ENCODE measurements at places on chromosomes 4 and X. TPM values are rescaled to one million over a fixed set of nuclear protein-coding genes. Genes with fewer than 3 reads are reported as not detected.
A peak's percentile ranks its signal among the peaks of the same experiment; 100 is the strongest.

GRCh38 chr4:186204686-186205085 lies 13.3 kb downstream of the CYP4V2 start:
- DNase-seq: peak; percentile 51

DNA sequence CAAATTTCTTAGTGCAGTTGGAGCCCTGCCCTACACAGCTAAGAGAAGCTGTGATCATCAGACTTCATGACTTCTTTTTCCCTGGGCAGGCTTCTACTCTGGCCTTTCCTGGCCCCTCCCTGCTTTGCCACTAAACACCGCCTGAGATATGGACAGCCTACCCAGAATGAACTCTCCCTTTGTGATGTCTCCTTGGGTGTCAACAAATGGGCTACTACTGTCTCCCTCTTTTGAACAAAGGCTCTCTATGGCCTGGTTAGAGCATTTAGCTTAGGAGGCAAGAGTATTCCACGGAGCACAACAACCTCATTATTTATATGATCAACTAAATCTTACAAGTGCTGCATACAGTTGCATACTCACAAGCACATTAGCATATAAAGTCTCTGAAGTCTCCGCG lies 127.6 kb upstream of the HCCS start:
- DNase-seq: no peak

The XAGE2 gene
- total RNA-seq: not detected

The AFF2 gene
- total RNA-seq: 5.9 TPM

The MORF4L2 gene
- total RNA-seq: 201 TPM

All from CD4-positive, alpha-beta T cell (primary cell).